Stimulated activated CD8-positive, alpha-beta memory T cell treated with anti-CD3 and anti-CD28 coated beads, Interleukin-2, amount 100 ng/mL, for 1 hour (primary cell): ENCODE measurements at places on chromosomes 13 and 19.

DNA sequence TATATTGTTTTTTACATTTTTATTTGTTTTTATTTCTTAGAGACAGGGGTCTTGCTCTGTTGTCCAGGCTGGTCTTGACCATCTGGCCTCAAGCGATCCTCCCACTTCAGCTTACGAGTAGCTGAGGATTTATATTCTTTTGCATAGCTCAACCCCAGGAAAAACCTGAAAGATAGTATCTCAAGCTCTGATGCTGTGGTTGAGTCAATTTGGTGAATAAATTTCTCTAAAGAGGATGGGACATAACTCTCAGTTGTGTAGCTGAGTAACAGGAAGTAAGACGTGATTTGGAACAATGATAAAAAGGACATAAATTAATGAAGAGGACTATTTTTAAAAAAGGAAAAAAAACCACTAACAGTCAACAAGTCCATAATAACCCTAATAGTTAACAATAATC is 79.8 kb upstream of the TNFSF11 start:
- no peak for DNase-seq

- no peak for DNase-seq
Observed at GRCh38 chr19:15828121-15828610, 12.7 kb upstream of the OR10H1 start.

DNA sequence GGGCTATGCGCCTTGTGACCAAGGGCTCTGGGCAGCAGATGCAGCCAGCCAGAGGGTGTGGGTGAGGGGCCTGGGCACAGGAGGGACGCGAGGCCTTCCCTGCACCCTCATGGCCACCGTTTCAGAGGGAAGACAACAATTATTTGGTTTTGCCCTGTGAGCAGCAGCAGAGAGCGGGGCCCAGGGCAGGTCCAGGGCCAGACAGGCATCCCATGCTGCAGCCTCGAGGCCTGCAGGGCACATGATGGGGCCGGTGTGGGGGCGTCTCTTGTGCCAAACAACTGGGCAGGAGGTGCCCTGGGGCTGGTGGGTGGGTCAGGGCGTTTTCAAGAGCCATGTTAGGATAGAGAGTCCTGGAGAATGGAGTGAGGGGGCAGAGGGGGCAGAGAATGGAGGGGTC is 79.4 kb downstream of the SCGB2B2 start:
- no peak for DNase-seq

DNA sequence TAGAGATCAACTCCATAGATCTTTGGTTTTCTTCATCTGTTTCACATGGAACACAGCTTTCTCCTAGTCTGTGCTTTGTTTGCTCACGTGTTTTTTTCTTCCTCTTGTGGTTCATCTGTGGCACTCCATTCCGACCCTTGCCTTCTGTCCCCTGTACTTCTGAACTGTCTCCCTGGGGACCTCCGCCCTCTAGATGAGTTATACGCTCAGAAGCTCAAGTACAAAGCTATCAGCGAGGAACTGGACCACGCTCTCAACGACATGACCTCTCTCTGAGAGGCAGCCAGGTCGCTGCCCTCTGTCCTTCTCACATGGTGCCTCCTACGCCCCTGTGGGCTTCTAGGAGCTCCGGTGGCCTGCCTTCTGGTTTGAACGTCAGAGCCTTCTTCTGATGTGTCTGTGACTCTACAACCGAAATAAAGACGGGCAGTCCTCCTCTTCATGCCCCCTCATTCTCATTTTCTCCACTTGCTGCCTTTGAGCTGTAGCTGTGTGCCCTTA is 16.6 kb upstream of the RAB8A start:
- no peak for DNase-seq

DNA sequence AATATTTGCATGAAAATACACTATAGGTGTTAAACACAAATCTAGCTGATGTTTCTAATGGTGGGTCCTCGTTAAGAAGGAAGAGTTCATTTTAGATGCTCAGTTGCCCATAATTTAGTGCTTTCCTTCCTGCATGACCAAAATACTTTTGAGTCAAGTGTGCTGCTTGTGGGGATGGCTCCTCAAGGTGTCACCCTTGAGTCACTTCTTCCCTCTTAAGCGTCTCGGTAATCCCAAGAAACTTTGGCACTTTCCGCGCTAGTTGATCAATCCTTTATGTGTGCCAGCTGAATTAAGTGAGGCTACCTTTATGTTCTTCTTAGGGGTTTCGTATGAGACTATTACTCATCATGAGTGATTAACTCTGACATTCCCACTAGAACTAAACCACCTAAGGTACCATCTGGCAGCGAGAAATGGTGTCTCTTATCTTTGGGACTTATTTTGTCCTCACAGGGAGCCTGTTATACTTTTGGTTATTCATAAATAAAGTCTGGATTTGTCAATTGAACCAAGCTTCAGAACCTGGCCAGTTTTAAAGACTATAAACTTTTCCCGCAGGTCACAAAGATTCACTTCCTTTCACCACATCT is 106.8 kb downstream of the NHLRC3 start:
- DNase-seq, result no peak

DNA sequence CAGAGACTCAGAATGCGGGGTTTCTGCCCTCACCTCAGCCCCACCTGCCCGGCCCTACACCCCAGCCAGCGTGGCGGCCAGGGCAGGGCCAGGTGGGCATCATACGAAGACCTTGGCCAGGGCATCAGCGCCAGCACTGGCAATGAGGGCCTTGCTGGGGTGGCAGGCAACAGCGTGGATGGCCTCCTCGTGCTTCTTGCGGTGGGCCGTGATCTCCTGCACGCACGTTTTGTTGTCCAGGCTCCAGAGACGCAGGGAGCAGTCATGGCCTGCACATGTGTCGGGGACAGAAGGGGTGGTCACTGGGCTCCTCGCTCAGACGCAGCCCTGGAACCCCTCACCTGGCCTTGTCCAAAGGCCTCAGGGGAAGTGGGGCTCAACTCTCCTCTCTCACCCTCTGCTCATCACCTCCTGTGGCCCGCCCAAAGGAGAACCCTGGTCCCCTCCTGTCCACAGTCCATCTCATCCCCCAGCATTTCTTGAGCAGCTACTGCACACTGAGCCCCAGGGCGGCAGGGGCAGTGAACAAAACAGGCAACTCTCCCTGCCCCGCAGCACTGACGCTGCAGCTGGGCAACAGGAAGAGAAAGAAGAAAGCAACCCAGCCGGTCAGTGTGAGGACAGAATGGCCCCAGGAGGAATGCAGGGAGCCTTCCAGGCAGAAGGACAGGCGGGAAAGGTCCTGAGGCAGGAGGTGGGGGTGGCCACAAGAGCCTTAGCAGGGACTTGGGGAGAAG is 3.8 kb upstream of the PRKD2 start:
- DNase-seq, result no peak

DNA sequence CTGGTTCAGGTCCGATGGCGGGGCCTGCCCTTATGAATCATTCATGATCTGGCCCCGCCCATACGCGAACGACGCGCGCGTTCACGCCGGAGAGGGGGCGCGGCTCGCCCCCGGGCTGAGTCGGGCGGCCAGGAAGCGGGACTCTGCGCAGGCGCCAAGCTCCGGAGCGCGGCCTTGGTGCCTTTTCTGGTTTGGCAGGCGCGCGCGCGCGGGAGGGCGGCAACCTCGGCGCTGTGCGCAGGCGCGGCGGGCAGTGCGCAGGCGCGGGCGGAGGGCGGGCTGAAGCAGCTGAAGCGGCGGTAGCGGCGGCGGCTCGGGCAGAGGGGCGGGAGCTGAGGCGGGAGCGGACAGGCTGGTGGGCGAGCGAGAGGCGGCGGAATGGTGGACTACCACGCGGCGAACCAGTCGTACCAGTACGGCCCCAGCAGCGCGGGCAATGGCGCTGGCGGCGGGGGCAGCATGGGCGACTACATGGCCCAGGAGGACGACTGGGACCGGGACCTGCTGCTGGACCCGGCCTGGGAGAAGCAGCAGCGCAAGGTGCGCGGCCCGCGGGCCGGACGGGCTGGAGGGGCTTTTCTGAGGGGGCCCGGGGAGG is at the start of gene ACTN4:
Gene ACTN4, plus strand, starts transcription at position 282 of the 598 bp plus-strand sequence. Its CDS starts 97 bp downstream, at position 379.
- DNase-seq, result peak; percentile 100

DNA sequence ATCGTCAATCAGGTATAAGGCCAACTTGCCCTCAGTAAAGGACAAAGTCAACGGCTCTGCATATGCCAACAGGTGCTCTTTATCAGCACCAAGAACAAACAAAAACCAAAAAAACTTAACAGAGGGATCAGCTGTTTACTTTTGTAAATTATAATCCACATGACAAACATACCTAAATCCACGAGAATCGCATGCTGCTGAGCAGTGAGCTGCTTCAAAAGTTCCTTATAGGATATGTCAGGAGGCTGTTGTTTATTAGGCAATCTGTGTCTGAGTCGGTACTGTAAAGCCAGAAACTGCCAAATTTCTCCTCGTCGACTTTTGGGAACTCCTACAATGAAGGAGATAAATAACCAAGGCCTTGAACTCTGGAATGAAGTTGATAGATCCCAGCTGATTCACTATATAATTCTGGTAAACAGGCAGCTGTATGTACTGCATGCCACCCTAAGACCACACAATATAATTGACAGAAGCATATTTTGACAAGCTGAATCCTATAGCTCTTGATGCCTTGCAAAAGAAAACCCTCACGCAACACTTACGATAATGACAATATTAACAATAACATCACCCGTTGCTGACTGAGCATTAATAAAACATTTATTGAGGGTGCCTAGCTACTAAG is 179.8 kb downstream of the TBC1D4 start:
- no peak for DNase-seq

DNA sequence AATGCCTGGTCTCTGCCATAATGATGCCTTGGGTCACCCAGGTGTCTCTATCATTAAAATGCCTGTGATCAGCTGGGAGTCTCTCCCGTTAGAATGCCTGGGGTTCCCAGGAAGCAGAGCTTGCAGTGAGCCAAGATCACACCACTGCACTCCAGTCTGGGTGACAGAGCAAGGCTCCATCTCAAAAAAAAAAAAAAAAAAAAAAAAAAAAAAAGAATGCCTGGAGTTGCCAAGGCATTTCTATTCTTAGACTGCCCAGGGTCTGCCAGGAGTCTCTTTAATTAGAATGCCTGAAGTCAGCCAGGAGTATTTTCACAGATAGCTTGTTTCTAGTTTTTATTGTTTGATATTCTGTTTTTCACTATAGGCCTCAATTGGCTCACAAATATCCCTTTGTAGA is 1552.5 kb downstream of the UQCRFS1 start:
- DNase-seq, result no peak

DNA sequence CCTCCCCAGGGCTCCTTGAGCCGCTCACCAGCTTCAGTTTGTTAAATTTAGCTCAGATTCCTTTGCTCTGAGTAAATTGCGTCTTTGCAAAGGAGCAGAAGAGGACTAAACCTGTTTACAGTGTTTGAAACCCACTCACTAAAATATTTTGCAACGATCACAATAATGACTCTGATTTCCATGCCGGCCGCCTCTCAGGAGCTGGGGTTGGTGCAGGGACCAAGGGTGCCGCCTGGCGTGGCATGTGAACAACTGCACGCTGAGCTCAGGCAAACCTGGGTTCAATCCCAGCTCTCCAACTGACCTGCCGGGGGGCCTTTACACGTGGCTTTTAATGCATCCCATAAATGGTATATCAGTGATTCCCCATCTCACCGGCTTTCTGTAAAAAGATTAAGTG is 68.7 kb upstream of the CACNA1A start:
- DNase-seq, result no peak

DNA sequence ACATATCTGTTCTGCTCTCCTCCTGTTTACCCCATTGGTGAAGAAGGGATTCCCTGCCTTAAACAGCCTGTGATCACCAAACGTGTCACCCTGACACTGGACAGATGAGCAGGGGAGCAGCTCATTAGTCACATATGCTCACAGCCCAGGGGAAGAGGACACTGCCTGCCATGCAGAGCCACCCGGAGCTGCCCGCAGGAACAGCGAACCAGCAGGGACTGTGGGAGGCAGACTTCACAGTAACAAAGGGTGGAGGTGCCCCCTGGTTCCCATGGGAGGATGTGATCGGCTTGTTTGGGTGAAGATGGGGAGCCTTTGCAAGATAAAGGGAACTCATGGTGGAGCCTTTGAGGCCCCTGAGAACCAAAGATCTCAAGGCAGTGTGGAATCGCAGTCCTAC is 88.6 kb upstream of the FARP1 start:
- no peak for DNase-seq

- DNase-seq, result no peak
Observed at GRCh38 chr13:98598043-98598442, 21.1 kb upstream of the STK24 start.

GRCh38 chr19:49954933-49955332 is 6.0 kb downstream of the SIGLEC11 start:
- DNase-seq, result no peak

GRCh38 chr13:93740334-93740733 is 513.7 kb downstream of the GPC6 start:
- no peak for DNase-seq

DNA sequence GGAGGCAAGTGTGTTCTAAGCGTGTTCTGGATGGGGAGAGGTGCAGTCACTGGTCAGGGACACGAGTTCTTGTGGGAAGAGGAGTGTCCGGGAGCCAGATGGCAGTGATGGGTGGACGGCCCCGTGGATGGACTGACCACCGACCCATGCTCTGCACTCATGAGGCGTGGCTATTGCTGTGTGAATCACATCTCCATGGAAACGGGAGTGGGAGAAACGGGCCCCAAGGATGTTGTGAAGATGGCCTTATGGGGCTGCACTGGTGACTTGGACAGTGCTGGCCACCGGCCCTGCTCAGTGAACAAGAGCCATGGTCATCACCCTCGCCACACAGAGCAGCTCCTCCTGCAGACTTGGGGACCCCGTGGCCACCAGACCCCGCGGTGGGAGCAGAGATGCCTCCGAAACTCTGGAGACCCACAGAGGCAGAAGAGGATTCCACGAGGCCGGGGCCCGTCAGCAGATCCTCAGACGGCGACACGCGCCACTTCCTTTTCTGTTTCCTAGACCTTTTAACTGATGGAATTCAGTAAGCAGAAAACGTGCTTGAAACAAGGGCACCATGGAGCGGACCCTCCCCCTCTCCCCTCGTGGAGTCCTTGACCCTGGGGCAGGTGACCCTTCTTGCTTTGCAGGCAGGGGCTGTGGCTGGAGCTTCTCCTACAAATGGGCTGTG is 47.5 kb downstream of the GAS6 start:
- DNase-seq, result no peak

DNA sequence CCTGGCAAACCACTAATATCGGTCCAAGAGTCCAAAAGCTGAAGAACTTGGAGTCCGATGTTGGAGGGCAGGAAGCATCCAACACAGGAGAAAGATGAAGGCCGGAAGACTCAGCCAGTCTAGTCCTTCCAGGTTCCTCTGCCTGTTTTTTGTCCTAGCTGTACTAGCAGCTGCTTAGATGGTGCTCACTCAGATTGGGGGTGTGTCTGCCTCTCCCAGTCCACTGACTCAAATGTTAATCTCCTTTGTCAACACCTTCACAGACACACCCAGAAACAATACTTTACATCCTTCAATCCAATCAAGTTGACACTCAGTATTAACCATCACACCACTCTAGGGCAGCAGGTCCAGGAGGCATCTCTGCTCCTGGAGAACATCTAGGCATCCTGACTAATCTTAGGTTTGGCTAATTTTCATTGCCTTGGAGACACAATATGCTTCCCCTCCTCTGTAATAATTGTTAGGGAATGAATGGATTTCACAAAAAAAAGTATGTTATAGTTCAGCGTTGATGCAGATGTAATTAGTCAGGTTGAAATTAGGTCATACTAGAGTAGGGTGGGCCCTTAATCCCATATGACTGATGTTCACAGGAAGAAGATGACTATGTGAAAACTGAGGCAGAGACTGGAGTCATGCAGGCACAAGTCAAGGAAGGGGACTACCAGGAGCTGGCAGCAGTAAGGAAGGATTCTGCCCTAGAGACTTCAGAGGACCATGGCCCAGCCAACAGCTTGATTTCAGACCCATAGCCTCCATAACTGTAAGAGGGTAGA is 183.4 kb downstream of the RBM26 start:
- DNase-seq, result no peak
